ENCODE measurements at places on chromosomes 16 and 17.

DNA sequence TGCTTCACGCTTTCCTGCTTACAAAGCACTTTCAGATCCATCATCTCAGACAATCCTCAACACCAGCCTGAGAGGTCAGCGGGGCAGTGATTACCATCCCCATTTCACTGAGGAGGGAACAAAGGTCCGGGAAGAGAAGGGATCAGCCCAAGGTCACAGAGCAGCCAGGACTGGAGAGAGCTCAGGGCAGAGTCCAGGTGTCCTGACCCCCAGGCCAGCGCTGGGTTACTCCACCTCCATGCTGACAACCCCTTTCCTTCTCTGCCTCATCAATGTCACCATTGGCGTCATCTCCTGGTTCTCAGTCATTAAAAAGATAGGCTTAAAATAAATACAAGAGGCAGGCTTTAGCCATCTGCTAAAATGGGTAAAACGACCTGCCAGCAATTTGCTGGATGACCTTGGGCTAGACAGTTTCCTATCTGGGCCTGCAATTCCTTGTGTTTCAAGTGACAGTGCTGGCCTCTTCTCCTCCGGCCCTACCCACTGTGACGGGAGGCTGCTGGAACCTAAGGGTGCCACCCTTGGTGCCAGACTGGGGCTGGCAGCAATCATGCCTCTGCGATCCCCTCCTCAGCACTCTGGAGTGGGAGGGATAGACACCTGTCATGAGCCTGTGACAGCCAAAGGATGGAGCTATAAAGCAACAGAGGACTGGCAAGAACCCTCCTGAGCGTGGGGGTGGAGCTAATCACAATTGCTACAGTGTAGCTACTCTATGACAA, 79.5 kb upstream of the CCL1 start:
- no peak overlapping the region for H3K4me3 ChIP-seq
- H3K27me3 ChIP-seq: peaks cover 54% of the 10 kb centered on the region
- DNase-seq: no peak
- no peaks in the 10 kb centered on the region for H3K4me1 ChIP-seq

DNA sequence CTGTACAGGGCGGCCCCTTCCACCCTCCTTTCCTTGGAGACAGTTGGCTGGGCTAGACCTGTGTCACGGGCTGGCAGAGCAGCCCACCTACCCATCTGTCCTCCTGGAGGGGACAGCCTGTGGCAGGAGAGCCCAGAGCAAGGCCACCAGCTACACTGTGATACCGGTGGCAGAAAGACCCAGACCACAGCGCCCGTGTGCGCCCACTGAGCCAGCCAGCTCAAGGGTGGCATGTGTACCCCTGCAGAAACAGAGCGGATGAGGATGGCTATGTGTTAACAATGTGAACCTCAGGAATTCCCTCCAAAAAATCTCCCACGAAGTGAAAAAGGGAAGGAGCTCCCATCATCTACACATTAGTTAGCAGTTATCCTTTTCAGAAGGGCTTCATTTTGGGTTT, 7.1 kb downstream of the HBQ1 start:
- no peak overlapping the region for H3K4me3 ChIP-seq
- no peak overlapping the region for H3K27ac ChIP-seq
- no peak for DNase-seq

DNA sequence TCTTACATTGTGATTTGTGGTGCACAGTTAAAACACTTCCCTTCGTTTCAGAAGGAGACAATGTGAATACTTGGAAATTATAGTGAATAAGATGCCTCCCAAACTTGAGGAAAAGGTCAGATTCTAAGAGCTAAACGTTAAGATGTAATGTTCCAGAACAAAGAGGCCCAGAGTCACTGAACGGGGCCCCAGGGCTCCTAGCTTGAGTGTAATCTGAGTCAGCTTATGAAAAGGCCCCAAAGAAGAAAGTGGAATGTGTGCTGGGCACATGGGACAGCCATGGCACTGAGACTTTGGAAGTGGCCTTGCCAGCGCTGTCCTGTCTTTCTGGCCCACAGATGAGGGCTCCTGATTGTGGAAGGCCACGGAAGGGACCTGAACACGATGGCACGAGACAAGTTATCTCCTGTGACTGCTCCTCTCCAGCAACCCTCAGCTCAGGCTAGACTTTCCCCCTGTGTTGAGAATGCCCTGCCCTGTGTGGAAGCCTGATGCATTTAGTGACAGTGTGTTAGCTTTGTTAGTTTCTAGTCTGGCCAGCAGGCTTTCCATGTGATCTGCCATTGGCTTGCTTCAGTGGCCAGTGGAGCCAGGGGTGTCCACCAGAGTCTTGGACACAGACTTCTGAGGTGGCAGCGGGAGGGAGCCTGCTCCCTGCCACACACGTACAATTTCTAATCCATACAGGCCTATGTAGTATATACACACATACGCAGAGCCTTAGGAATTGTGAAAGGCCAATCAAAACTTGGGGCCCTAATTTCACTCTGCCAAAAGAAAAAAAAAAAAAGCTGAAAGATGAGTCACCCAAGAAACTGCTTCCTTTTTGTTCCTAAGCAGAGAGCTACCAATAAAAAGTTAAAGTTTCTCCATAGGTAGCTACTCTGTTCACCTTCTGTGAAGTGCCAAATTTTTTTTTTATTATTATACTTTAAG, 13.1 kb downstream of the SPATA33 start:
- no peak overlapping the region for H3K4me3 ChIP-seq
- H3K36me3 ChIP-seq: peaks cover 5% of the 10 kb centered on the region
- H3K4me1 ChIP-seq: peaks cover 14% of the 10 kb centered on the region

GRCh38 chr16:85582229-85582991, 30.7 kb upstream of the GSE1 start:
- no peak overlapping the region for H3K27ac ChIP-seq
- H3K4me1 ChIP-seq: no peaks in the 10 kb centered on the region
- peaks cover 2% of the 10 kb centered on the region for H3K36me3 ChIP-seq
- H3K27me3 ChIP-seq: peaks cover 4% of the 10 kb centered on the region
- no peak overlapping the region for H3K4me3 ChIP-seq

- no peak overlapping the region for H3K4me3 ChIP-seq
- H3K27ac ChIP-seq: no peak overlapping the region
- H3K4me1 ChIP-seq: no peaks in the 10 kb centered on the region
- H3K36me3 ChIP-seq: no peaks in the 10 kb centered on the region
These were observed 3.7 kb downstream of the KRT24 start for GRCh38 chr17:40699853-40700252.
